Stimulated activated naive CD4-positive, alpha-beta T cell treated with Interleukin-2 at 50 U/mL for 16 hours (primary cell): ENCODE measurements at places on chromosomes 1 and 21.

GRCh38 chr1:48697066-48697707 lies 79.5 kb downstream of the BEND5 start:
- no peak for DNase-seq

- no peak for DNase-seq
These were observed 28.2 kb upstream of the EPB41 start for GRCh38 chr1:28885977-28886730.

GRCh38 chr21:34857122-34857713 lies 188.4 kb downstream of the CLIC6 start:
- DNase-seq: no peak

DNA sequence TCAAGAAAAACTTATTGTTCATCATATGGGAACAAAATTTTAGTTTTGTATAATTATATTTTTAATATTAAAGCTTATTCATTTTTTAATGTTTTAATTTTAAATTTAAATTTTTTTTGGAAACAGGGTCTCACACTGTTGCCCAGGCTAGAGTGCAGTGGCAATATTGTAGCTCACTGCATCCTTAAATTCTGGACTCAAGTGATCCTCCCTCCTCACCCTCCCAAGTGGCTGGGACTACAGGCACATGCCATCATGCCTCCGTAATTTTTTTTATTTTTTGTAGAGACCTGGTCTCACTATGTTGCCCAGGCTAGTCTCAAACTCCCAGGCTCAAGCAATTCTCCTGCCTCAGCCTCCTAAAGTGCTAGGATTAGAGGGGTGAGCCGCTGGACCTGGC lies 20.2 kb upstream of the FAM76A start:
- no peak for DNase-seq

DNA sequence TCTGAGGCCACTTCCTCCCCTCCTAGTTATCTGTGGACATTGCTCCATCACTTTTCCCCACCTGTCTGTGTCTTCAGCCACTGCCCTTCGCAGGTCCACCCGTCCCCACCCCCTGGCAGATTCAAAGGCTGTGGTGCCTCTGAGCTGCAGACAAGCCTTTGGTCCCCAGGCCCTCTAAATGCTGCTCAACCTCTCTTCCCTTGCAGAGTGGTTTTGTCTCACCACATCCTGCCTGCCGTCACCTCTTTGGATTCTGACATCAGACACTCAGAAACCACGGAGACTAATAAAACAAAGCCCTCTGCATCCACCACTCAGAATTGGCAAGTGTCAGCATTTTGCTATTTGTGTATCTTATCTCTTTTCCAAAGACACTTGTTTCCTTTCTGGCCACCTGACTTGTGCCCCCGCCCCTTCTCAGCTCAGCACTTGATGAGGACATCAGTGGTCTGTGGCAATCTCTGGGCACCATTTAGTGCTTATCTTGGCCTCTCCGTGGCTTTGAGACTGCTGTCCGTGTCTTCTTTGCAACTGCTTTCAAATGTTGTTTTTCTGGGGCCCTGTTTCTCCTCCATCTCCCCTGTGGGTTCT lies 7.7 kb downstream of the CNIH3 start:
- peak; percentile 61 for DNase-seq

DNA sequence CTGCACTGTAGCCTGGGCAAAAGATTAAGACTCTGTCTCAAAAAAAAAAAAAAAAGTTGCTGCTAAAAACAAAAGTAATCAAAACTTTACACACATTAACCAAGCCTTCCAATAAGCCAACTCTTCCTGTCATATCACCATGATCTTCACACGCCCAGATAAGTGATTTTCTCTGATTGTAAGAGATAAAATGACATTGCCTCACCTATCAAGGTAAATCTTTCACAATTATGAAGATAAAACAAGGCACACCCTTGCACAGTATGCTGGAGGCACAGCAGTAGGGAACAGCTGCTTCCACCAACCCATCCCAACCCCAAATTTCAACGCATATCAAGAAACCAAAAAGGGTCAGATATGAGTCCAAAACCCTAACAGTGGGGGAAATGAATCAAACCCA lies 8.8 kb upstream of the TIAM1 start:
- no peak for DNase-seq

DNA sequence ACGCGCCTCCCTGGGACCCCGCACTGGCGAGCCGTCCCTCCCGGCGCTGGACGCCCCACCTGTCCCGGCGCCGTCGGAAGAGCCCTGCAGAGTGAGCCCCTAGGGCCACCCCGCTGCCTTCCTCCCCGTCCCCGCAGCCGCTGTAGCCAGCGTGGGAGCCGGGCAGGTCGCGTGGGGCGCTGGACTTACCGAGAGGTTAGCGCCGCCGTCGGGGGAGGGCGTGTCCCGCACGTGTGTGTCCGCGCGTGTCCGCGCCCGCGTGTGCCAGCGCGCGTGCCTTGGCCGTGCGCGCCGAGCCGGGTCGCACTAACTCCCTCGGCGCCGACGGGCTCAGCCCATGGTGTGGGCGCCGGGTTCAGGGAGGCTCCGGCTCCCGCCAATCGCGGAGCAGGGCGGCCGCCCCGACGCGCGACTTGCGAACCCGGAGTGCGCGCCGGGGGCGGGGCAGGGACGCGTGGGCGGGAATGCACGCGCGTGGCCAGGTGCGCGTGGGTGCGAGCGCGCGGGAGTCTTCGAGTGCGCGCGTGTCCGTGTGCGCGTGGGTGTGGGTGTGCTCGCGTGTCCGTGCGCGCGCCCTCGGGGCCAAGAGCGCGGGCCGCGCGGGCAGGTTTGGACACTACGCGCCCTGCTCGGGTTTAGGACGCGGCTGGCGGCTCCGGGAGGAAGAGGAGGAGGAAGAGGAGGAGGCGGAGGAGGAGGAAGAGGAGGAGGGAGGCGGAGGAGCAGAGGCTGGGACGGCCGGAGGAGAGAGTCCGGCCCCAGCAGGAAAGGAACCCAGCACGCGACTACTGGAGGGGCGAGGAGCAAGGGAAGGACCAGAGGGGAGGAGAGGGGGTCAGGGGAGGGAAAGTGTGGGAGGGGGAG lies 145.2 kb upstream of the ETS2 start:
- DNase-seq: no peak

GRCh38 chr1:233229288-233229687 lies 66.2 kb downstream of the PCNX2 start:
- DNase-seq: no peak

- DNase-seq: no peak
These were observed 400 bp upstream of the KRTAP10-12 start for GRCh38 chr21:44696572-44696971.

DNA sequence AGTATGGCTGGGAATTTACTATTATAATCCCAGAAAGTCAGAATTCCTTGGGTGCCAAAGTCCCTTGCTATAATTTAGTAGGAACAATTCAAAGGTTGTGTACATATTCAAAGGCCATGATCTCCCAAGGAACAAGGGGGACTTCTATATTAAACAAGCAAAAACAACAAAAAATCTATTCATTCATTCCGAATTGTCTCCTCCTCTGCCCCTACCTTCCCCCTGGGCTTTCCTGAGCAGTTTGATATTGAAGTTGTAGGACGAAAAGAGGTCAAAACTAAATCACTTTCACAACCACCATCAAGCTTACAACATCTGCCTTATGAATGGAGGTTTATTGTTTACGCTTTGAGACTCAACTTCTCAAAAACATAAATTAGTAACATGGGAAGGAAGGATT lies 35.3 kb upstream of the SOD1 start:
- no peak for DNase-seq

- DNase-seq: no peak
These were observed 4.2 kb downstream of the RCAN3 start for GRCh38 chr1:24506691-24507381.

DNA sequence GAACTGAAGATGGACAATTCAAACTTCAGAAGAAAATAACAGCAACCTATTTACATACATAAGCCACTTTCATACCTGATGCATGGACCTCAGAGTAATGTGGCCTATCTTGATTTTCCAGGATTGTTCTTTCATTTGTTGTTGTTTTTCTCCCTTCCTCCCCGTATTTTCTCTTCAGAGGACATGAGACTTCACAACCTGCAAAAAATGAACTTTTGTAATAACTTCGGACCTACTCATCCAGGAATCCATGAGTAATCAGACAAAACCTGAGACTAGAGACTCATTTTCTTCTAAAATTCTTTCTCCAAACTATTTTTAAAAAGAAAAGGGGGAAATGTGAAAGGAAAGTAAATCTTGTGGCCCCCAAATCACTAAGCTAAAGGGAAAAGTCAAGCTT lies 17.6 kb upstream of the PLA2G5 start:
- no peak for DNase-seq

- no peak for DNase-seq
These were observed 276.0 kb downstream of the TM2D1 start for GRCh38 chr1:61448914-61449313.

DNA sequence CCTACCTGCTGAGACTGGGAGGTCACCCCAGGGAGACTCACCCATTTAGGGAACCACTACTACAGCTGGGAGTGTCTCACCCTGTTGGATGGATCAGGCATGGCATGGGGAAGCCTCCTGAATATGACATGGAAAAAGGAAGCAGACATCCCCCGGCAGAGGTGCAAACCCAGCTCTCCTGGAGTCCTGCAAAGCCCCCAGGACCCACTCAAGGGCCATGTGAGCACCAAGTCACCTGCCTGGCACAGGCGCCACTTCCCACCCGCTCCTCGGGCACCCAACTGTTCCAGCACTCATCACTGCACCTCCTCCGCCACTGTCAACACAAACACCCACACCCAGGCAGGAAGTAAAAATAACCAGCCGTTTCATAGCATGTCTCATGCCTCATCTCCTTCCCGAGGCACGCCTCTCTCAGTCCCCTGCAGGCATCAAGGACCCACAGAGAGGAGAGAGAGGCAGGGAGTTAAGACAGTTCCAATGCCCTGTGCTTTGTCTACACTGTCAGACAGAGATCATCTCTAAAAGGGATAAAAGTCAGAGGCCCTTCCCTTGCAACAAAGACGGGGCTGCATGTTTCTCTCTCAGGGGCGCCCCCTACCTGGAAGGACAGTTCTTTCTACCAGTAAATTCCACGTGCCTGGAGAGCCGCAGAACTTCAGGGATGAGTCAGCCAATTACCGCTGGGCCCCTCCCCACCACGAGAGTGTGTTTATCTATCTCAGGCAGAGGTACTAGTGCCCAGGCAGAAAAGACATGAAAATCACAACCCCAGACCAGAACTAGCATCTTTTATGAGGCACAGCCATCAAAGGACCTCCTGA lies 150.1 kb upstream of the SOD1 start:
- peak; percentile 81 for DNase-seq

GRCh38 chr1:67937010-67937409 lies 103.7 kb upstream of the GNG12 start:
- DNase-seq: no peak

GRCh38 chr1:51282605-51283004 lies 46.5 kb downstream of the RNF11 start:
- no peak for DNase-seq

- no peak for DNase-seq
These were observed 67.7 kb downstream of the HSF2BP start for GRCh38 chr21:43591571-43591970.

DNA sequence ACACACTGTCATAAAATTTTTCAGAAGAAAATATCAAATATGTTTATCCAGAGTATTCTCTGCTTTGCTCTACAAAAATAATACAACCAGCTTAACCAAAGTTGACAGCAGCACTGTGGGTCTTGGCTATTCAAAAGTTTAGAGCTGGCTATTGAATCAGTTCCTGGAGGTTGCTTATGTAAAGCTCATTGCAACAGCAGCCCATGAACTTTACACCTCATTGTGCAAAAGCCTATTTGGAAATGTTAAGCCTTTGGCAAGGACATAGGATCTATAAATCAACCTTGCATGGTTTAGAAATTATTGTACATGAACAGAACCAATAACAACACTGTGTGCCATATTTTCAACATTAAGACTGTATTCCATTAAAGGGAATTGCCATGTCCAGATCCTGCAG lies 714.9 kb downstream of the ADGRL2 start:
- no peak for DNase-seq

DNA sequence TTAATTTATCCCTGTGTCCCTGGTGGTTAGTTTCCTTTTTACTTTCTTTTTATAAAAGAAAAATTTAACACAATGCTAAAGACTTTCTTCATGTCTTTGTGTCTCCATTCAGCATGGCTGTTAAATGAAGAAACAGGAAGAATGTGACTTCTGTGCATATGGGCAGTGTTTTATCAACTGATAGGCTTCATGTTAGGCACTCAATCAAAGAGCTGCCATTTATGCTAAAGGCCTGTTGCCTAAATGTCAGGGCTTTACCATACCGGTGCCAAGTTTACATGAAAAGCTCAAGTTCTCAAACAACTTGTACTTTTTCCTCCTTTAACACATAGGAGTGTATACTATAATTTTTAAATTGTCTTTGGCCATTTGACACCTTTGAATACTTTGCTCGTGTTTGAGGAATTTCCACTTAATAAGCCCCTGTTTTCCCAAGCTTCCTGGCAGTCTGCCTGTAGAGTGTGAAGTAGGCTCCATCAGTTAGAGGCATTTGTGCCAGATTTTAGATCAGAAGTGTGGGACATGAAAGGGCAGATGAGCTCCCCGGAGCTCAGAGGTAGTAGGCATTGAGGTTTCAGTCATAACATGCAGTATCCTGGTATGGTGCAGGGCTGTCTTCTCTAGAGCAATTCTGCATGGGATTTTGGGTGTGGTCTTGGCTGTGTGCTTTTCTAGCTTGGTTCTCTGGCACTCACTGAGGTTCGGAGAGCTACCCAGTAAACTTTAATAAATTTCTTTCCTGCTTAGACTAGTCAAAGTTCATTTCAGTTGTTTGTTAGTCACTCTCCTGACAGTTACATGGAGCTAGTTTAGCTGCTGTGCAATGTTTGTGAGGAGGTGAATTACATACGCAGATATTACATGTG lies 119.0 kb downstream of the LEPR start:
- no peak for DNase-seq

DNA sequence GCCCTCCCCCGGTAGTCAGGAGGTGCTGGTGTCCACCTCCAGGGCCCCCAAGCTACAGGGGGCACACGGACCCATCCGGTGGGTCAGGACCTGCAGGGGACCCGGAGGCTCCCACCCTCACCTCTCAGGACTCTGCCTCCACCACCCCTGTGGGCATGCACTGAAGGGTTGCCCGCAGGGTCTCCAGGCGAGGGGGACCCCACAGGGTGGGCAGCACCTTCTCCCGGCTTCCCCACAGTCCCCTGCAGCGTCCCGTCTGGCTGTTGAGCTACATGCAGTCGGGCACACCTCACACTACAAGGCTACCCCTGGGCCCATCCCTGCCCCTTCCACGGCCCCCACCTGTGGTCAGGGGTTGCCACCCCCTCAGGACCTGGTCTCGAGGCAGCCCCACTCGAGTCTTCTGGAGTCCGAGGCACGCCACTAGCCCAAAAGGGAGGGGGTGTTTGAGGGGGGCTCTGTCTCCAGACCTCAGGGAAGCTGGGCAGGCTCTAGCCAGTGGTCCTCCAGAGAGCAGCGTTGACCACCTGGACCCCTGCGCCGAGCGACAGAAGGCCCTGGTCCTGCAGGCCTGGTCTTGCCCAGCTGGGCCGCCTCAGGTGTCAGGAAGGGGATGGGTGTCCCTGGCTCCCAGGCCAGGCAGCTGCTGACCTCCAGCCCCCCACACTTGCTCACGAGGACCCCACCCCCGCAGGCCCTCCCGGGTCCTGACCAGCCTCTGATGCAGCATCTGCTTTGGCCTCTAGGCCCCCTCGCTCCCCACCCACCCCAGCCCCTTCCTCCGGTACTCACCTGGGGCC lies 9.6 kb downstream of the PARS2 start:
- no peak for DNase-seq
